Femur (tissue), 1 donor: ENCODE measurements at places on chromosomes 11 and 22.
A peak's percentile ranks its signal among the peaks of the same experiment; 100 is the strongest.

DNA sequence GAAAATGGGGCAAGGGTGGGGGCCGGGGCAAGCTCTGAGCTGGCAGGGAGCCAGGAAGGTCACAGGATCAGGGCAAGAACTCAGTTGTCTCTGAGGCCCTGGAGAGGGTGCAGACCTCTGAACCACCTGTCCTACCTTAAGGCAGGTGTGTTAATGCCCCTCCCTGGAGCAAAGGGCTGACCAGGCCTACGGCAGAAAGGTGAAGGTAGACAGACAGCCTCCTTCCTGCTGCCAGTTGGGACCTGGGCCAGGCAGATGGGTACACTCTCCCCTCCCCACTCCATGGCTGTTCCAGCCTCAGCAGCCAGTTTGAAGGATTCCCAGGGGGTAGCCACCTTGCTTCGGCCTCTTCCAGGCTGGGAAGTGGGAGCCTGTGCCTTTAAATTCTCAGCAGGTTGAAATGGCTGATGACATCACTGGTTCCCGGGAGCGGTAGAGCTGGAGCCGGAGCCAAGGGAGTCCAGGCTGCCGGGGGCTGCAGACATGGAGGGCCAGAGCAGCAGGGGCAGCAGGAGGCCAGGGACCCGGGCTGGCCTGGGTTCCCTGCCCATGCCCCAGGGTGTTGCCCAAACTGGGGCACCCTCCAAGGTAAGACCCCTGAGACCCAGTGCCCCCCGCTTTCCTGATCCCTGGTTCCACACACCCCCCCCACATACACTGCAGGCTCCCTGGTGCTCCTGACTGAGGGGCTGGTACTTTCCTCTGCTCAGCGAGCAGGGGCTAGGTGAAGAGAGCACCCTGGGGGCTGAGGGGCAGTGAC, at the start of gene INPP5J:
Gene INPP5J (plus strand): TSS at position 435 of the 760 bp plus-strand sequence. CDS start 49 bp downstream, at position 484.
- peak; percentile 62 for DNase-seq

DNA sequence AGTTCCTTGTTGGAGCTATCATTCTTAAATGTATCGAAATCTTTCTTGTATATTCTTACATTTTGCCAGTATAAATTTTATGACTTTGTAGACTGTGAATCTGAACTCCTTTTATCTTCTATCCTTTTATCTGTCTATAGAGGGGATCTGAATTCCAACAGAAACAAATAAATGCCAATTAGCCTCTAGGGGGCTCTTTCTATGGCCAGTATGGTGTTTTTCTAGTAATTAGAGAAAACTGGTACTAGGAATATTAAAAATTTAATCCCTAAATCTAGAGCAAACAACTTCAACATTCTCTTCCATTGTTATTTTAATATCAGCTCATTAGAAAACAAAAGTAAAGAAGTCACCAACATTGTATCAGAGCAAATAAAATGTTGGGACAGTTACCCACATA, 21.5 kb upstream of the CAT start:
- DNase-seq: no peak

- DNase-seq: no peak
Measured at GRCh38 chr22:19630614-19631013, 83.7 kb upstream of the SEPTIN5 start.

GRCh38 chr11:86477495-86478155, 102.9 kb downstream of the CCDC81 start:
- no peak for DNase-seq

DNA sequence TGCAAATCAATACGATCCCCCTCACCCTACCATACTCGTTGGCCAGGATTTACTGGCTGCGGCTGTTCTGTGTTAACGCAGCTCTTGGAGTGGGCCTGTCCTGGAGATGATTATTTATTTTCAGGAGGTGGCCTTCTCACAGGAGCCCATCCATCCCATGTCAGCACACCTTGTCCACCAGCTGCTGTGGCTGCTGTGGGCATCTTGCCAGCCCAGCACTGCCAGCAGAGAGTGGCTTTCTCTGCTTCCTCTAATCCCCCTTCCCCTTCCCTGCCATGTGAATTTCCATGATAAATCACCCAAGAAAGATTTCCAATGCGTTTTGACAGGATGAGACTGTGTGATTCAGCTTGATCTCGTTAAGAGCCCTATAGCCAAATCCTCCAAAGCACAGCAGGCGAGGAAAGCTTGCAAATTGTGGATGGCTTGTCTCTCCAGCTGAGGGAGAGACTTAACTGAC, 309.1 kb upstream of the C11orf87 start:
- peak; percentile 44 for DNase-seq

DNA sequence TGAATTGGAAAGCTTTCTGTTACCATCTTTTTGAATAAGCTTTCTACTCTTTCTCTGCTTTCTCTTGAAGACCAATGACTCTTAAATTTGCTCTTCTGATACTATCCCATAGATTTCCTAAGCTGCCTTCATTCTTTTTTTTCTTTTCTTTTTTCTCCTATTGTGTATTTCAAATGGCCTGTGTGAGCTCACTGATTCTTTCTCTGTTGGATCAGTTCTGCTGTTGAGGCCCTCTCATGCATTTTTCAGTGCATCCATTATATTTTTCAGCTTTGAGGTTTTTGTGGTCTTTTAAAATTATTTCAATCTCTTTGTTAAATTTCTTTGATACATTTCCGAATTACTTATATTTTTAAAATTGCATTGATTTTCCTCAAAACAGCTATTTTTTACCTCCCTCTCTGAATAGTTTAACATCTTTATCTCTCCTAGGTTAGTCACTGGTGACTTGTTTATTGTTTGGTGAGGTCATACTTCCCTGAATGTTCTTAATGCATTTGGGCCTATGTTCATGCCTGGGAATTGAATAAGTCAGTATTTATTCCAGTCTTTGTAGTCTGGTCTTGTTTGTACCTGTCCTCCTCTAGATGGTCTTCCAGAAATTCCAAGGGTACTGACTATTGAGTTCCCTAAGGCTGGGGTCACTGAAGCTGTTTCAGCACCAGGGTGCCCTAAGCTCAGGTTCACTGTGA, 110.6 kb upstream of the SERPIND1 start:
- DNase-seq: no peak

DNA sequence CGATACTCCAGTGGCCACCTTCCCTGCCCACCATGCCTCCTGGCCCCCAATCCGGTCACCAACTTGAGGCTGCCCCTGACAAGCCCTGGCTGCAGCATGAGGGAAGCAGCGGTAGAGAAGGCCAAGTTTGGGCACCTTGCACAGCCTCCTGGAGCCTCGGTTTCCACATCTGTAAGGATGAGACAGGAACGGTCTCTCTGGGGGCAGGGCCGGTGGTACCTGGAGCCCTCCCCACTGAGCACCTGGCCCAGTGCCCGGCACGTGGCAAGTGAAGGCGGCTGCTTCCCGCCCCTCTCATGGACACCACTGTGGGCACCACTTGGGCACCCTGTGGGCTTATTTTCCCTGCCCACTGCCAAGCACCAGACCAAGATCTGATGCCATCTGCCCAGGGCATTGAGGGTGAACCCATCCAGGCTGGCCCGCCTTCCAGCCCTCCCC, 77.8 kb downstream of the CDKN1C start:
- peak; percentile 36 for DNase-seq

DNA sequence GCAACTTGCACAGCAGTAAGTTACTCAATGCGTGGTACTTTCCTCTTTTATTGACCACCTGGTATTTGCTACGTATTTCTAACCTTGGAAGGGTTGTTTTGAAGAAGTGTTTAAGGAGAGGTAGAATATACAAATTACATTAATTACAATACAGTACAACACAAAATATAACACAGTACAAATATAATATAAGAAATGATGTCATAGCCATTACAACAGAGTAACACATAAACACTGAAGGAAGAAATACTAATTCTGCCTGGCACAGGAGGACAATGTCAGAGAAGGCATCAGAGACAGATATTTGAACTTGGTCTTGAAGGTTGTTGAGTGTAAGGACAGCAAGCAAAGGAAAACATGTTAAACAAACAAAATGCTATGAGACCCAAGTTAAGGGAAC, 25.6 kb downstream of the PAK1 start:
- no peak for DNase-seq

DNA sequence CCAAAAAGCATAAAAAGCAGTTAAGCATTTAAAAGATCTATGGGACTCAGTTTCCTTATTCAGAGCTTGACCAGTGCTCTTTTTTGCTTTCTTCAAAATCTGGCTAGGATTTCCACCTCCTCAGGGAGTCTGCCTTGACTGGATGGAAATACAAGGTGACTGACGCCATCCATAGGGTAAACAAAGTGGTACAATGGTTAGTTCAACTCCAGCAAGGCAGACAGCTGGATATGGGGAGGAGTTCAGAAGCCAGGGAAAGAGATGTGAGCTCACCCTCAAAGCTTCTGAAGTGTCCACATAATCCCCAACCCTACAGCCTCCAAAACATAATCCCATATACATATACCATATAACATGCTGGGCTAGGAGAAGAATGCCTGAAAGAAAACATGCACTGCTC, 52.0 kb downstream of the KIRREL3 start:
- DNase-seq: no peak

DNA sequence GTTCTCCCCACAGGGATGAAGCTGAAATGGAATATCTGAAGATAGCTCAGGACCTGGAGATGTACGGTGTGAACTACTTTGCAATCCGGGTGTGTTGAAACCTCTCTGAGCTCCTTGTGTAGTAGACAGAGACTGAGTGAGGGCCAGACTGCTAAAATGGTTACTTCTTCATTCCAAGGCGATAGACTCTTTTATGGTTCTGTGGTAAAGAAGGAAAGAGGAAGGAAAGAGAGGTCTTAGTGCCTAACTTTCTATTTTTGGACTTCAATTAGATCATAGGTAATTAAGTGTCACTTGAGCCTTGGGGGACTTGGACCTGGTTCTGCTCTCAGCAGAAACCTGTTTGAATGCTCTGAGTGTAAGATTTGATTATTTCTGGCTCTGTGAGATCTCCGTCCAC, 54.7 kb downstream of the NF2 start:
- DNase-seq: no peak

DNA sequence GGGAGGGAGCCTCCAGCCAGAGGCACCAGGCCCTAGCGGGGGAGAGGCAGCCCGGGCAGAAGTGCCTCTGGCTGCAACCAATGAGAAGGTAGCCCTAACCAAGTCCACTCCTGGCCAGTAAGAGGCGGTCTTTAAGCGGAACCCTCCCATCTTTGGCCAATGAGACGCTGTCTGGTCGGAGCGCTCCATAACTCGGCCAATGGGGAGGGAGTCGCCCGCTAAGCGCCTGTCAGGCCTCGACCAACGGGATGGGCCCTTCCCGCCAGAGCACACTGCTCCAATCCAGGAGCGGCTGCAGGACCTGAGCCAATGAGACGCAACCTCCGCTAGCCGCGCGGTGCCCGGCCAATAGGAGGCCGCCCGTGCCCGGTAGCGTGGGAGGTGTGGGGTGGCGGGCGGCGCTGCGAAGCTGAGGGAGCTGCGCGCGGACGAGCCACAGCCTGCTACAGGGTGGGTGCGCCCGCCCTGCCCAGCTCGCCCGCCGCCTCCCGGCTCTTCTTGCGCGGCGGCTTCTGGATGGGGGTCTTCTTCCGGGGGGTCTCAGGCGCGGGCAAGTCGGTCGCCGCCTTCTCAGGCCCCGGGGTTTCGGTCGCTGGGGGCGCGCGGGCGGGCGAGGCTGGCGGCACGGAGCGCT, 12.6 kb downstream of the SCARF2 start:
- peak; percentile 86 for DNase-seq

DNA sequence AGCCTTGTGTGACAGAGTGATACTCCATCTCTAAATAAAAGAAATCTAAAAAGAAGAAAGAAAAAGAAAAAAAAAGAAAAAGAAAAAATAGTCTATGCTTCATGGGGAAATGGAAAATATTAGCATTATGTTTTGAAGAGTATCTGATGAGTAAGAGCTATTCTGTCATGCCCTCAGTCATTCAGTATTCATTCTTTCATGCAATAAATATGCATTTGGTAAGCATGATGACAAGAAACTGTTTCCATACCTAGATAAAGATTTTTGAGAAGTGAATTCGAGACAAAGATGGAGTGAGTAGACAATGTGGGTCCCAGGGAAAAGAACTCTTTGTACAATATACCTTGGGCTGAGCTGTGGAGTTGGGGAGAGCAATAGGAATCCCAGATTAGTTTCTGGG, 6.2 kb upstream of the IFTAP start:
- no peak for DNase-seq

GRCh38 chr11:92458486-92458885, 233.9 kb downstream of the FAT3 start:
- no peak for DNase-seq

- DNase-seq: no peak
Measured at GRCh38 chr22:46162285-46162684, 12.0 kb downstream of the PPARA start.

DNA sequence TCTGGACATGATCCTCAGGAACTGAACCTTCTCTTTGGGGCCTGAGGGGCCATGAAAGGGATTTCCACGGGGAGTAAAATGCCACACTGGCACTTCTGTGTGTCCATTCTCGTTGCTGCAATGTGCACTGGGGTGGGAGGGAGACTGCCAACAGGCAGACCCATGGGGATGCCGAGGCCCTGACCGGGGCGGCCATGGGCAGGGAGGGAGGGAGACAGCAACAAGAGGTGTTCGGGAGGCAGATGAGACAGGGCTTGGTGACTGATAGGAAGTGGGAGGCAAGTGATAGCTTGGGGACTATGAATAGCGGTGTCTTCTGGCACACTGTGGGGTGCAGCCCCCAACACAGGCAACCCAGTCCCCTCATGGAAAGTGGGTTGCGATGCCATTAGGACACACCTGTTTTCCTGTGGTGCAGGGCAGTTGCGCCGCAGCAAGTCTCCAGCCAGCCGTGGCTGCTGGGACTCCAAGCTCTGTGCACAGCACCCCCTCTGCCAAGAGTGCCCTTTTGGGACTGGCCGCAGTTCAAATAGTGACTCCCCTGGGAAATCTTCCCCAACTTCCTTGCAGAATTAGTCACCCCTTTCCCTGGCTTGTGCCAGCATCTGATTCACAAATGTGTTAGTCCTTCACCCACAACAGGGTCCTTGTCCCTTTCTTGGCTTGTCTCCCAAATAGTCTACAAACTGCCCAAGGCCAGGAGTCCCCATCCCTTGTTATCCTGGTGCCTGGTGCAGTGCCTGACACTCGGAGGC, 88.8 kb downstream of the CHST1 start:
- no peak for DNase-seq

- no peak for DNase-seq
Measured at GRCh38 chr11:20249796-20250195, 89.5 kb upstream of the DBX1 start.

DNA sequence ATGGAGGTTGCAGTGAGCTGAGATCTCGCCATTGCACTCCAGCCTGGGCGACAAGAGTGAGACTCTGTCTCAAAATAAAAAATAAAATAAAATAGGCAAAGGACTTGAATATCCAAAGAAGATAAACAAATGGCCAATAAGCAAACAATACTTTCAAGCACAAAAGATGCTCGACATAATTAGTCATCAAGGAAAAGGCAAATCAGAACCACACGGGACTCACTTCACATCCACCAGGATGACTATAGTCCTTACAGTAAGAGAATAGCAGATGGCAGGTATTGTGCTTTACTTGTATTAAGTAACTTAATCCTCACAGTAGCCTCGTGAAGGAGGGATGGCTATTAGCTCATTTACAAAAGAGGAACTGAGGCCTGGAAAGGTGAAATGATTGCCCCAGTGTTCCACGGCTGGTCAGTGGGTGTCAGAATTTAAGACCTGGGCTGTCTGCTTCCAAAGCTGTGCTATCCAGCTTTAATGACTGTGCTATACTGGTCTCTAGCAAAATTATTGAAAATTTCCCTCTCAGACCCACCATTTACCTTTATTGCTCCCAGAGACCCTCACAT, 40.2 kb upstream of the RBFOX2 start:
- DNase-seq: no peak

GRCh38 chr11:120381401-120381800, 45.2 kb downstream of the ARHGEF12 start:
- no peak for DNase-seq
